ENCODE measurements at places on chromosomes 7 and 10. TPM values are rescaled to one million over a fixed set of nuclear protein-coding genes. Genes with fewer than 3 reads are reported as not detected.

DNA sequence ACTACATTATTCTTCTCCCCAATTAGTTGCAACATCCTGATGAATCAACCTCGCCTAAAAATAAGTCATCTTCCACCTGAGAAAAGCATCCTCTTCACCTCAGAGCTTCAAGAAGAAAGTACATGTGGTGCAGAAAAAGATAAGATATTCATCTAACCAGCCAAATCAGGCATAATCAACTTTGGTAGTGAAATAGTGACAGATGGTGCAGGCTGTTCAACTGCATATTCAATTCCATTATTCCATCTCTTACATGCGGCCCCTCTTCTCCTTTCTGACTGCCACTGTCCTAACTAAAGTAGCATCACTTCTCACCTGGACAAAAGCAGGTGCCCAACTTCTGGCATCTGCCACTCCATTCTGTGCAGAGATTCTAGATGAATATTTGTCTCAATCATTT, 148.4 kb upstream of the STEAP1 start:
- no peak for DNase-seq

DNA sequence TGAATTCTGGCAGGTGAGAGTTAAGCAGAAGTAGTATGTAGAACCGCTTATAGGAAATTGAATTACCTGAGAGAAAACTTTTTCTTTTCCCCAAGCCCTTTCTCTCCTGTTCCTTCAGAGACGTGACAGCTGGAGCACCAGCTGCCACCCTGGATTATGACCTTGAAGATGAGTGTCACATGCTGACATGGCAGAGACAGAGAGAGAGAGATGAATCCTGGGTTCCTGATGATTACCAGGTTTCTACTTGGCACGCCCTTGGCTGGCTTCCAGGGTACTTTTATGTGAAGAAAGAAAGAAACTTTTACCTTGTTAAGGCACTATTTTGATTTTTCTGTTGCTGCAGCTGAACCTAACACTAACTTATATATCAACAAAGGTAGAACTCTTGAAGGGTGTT, 99.9 kb downstream of the GPR26 start:
- DNase-seq: no peak

The GATA3 gene
- total RNA-seq: 0.12 TPM

The MBL2 gene
- not detected for total RNA-seq

The HTR5A gene
- not detected for total RNA-seq
